T-helper 22 cell (primary cell): ENCODE measurements at places on chromosomes 2 and 18.

GRCh38 chr2:127157651-127158485, 50.9 kb upstream of the BIN1 start:
- DNase-seq: no peak

DNA sequence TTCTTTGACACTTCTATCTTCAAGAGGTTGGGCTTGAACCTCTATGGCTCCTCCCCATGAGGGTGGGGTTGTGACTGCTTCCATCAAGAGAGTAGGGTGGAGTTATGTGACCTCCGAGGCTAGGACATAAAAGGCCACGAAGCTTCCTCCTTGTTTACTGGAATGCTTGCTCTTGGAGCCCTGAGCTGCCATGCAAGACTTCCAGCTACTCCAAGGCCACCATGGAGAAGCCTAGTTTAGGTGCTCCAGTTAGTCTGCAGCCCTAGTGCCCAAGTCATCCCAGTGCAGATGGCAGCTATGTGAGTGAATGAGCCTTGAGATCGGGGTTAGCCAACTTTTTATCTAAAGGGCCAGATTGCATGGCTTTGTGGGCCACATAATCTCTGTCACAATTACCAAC, 2.4 kb upstream of the MERTK start:
- DNase-seq: no peak

- DNase-seq: no peak
These were observed 342.5 kb upstream of the NXPH2 start for GRCh38 chr2:139122711-139123158.

GRCh38 chr2:238986491-238987351, 138.8 kb downstream of the TWIST2 start:
- DNase-seq: no peak

- no peak for DNase-seq
These were observed 25.2 kb downstream of the SIX2 start for GRCh38 chr2:44983836-44984604.

GRCh38 chr2:110140401-110140800, 24.8 kb upstream of the MALL start:
- no peak for DNase-seq

DNA sequence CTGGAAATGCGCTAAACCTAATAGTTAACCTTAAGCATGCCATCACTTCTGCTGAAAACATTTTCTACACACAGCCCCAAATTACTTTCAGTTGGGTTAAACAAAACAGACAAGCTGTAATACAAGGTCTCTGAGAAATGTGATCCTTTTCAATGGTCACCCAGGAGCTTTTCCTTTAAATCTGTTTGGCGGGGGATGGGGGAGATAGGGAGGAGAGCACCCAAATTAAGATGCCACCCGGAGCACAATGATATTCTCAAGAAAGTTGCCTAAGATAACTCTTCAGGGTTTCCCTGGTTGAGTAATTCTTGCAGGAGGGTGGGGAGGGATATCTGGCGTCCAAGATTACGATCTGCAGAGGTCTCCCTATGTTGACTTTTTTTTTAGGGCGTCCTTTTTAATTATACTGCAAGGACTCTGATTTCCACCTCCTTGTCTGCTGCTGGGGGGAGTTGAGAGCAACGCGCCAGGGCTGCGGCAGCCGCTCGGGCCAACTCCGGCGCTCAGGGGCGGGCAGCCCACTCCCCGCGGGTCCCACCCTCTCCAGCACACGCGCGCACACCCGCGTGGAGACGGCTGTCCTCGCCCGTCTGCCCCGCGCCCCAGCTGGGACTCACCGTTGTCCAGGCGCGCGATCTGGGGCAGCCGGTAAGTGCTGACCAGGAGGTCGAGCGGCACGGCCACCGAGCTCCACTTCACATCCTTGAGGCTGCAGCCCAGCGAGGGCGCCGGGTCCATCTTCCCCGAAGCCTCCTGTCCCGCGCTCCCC, 807 bp downstream of the GAREM1 start:
- no peak for DNase-seq

- no peak for DNase-seq
These were observed 387.6 kb downstream of the DCDC2C start for GRCh38 chr2:4090668-4091630.

GRCh38 chr2:190179754-190180312, 117.3 kb upstream of the MSTN start:
- no peak for DNase-seq

GRCh38 chr2:164839914-164840457, 1.6 kb downstream of the COBLL1 start:
- no peak for DNase-seq

DNA sequence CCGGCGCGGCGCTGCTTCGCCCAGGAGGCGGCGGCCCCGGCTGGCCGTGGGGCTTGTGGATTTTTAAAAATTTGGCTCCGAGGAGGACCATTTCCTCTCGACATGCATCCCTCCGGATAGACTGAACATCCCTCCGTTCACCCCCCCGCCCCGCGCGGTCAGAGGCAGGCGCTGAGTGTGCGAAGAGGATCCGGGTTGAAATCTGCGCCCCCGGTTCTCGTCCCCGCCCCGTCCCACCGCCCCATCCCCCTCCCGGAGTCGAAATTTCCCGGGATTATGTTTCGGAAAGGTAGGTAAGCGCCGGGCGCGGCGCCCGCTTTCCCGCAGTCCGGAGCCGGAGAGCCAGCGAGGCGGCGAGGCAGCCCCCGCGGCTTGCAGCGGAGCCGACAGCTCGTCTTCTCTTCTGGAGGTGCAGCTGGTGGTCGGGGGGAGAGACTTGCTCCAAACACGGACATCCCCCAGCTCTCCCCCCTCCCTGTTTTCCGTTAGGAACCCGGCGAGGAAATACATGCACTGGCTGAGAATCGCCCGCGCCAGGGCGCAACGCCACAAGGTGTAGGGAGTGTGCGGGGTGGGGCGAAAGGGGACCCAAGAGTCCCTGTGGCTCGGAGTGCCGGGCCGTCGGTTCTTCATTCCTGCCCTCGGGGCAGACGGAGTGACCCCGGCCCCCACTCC, at the start of gene PRKCE:
Gene PRKCE (plus strand): TSS at position 261 of the 675 bp plus-strand sequence.
- DNase-seq: no peak

DNA sequence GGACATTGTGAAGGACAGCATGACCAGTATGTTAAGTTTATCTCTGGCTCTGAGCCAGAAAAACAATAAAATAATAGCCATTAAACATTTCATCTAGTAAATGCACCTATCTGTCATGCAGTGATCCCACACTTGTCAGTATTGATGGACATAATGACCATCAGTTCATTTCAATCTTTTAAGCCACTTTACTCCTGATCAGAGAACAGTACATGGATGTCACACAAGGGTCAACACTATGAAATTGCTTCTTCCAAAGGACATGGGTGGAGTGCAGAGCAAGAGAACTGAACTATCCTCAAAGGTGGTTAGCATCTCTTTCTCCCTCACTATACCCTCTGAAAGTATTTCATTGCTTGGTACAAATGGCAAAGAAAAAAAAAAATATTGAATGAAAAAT, 816.0 kb upstream of the GYPC start:
- DNase-seq: no peak

DNA sequence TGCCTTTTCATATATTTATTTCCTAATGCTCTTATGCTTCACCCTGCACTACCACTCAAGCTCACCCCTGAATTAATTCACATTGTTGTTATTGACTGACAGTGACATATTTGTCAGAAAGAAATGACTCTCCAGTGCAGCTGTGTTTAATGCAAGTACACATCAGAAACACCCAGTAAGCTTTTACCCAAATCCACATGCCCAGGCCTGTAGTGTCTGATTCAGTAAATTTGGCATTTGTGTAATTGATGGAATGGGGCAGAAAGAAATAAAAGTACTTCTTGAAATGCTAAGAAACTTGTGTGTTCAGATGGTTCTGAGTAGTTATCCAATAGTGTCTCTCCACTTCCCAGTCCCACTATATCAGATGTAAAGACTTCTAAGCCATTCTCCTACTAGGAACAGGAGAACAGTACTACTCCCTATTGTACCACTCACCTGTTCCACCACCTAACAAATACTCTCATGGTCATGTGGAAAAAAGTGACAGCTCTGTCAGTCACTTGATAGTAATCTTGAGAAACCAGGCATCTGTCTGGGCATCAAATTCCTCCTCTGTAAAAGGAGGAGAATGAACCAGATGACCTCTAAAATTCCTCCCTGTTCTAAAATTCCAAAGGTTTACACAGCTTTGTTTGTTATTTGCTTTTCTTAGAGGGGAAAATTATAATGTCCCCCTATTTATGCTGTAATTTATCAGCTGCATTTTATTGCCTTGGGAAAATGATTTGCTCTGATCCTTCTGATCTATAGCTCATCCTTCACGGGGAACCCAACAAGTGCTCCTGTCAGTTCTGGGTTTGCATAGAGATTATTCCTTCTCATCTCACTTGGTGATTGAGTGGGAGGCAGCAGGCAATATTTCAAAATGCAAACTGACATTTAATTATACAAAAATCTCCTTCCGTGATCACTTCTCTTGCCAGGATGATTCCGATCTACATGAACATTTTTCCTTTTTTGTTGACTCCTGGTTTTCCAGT, 70.9 kb downstream of the ZNF385B start:
- no peak for DNase-seq

DNA sequence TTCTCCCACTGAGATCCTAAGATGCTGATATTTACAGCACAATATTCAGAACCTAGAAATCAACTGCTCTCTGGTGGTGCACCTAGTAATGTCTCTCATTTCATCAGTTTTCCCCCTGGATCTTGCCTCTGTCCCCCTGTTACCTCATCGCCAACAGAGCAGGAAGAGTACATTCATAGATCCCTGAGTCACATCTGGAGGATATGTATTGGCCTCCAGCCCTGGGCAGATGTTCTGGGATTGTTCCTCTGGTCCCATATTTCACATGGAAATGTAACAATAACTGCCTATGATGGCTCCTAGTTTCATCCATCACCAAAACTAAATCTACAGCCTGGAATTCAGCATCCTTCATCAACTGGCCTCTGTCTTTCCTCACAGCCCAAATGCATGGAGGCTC, 278.8 kb upstream of the SLC14A2 start:
- DNase-seq: no peak

DNA sequence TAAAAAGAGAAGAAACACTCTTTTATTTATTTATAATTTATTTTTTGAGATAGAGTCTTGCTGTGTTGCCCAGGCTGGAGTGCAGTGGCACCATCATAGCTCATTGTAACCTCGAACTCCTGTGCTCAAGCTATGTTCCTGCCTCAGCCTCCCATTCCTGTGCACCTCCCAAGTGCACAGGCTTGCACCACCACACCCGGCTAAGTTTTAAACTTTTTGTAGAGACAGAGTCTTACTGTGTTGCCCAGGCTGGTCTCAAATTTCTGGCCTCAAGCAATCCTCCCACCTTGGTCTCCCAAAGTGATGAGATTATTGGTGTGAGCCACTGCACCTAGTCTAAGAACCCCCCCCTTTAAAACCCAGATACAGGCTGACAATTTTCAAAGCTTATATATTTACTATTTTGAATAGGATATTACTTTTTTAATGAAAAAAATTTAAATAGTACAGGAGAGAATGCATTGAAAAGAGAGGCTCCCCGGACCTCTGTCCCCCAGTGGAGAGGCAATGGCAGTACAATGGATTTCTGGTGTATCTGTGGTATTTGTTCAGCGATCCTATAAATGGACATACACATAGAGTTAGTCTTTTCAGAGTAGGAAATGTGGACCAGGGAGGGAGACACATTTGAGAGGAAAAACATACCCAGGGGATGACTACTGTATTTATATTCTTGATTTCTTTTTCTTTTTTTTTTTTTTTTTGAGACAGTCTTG, 48.1 kb upstream of the CNOT11 start:
- no peak for DNase-seq

DNA sequence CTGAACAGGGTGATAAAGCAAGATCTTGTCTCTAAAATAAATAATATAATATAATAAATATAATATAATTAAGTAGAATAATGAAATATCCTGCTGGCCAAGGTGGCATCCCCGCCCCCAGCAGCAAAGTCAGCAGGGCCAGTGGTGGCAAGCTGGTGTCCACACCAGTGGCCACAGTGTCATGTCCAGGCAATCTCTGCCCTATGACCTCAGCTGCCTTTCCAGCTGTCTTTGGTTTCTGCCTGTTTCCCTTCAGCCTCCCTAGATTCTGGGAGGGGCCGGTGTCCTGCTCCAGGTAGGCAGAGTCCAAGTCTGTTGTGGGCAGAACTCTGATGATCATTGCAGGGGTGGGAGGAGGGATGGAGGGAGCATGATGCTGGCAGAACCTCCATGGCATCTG, 16.2 kb upstream of the STEAP3 start:
- DNase-seq: no peak

GRCh38 chr18:70276416-70277191, 12.2 kb upstream of the SOCS6 start:
- DNase-seq: no peak

DNA sequence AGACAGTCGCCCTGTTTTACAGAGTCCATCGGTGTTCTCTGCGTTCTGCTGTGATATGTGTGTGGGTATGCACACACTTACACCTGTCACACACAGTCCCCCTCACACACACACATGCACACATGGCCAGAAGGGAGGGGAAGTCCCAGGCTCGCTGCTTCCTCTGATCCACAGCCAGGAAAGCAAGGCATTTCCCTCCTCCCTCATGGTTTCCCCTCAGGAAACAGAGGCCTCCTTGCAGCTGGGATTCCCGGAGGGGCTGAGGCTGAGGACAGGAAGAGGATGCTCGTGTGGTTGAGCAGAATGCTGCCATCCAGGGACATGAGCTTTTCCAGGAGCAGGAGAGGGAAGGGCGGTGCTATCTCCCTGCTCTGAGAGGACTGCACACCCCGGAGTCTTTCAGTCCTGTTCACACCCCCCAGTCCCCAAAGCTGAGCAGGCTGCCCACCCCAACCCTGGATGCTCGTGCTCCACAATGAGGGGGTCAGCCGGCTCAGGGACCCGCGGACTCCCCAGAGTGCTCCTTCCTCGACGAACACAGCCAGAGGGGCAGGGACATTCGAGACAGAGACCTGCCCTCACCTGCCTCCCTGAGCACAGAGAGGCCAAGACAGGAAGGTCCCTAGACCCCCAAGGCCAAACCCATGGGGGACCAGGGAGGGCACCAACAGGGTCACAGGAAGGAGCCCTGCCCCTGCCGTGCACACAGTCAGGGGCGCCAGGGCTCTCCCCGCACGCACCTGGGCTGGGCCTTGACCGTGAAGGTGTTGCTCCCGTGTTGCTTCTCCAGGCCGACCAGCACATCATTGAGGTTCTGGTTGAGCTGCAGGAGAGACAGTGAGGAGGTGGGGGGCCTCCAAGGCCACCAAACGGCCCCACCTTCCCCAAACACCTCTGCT, 45.3 kb downstream of the BIN1 start:
- DNase-seq: no peak

- DNase-seq: no peak
These were observed 112.9 kb downstream of the SLC39A10 start for GRCh38 chr2:195769975-195770374.

DNA sequence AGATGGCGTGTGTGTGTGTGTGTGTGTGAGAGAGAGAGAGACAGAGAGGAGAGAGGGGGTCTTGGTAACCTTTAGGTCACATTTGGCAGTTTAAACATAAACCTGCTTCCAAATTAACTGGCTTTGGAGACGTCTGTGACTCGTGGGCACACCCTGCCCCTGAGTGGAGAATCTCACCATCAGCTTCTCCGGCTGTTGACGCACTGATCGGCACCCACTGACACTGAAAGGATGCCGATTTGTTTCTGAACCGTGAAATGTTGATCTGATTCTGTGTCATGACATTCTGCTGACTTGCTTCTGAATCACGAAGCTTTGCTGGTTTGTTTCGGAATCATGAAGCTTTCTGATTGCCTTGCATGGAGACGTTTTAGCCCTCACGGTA, 114.7 kb downstream of the RTP5 start:
- no peak for DNase-seq

GRCh38 chr2:240506406-240507059, 51.3 kb downstream of the ANKMY1 start:
- DNase-seq: no peak

- no peak for DNase-seq
These were observed 60.0 kb upstream of the SPTBN1 start for GRCh38 chr2:54396107-54396506.

GRCh38 chr18:23856466-23857163, 157.9 kb upstream of the TTC39C start:
- no peak for DNase-seq
